Nephron progenitor cell (in vitro differentiated cells): ENCODE measurements at places on chromosomes 16 and 17.
A peak's percentile ranks its signal among the peaks of the same experiment; 100 is the strongest.

GRCh38 chr17:38868817-38869525, 887 bp upstream of the LASP1 start:
- DNase-seq, result peak; percentile 96

- DNase-seq, result no peak
Measured at GRCh38 chr17:31373150-31374093, 18.1 kb upstream of the RAB11FIP4 start.

- DNase-seq, result no peak
Measured at GRCh38 chr17:50685691-50686493, 21.8 kb downstream of the ANKRD40 start.

DNA sequence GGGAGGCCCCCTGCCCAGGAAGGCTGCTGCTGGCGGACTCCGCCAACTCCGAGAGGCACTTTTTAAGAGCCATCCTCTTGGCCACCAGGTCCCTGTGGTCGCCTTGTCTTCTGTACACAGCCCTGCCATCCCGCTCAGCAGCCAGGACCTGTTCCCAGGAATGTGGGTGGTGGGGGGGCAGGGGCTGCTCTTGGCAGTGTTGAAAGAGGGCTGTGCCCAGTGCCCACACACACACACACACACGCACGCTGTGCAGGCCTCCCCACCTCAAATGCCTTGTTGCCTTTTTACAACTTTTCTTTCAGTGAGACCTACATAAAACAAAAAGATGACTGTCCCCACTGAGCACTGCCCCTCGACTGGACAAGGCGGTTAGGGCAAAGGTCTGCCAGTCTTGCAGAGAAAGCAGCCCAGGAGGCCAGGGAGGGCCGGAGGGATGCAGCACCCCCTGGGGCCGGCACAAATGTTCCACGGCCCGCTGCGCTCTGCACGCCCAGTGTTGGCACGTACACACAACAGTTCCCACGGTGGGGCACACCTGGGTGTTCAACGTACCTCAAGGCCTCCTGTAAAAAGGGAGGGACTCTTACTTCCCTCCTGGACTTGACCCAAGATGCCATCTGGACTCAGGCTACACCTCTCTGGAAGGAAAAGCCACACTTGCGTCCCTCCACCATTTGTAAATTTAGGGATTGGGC, 18.5 kb upstream of the PITPNA start:
- no peak for DNase-seq

- peak; percentile 38 for DNase-seq
Measured at GRCh38 chr17:80499560-80499959, 23.2 kb upstream of the NPTX1 start.

DNA sequence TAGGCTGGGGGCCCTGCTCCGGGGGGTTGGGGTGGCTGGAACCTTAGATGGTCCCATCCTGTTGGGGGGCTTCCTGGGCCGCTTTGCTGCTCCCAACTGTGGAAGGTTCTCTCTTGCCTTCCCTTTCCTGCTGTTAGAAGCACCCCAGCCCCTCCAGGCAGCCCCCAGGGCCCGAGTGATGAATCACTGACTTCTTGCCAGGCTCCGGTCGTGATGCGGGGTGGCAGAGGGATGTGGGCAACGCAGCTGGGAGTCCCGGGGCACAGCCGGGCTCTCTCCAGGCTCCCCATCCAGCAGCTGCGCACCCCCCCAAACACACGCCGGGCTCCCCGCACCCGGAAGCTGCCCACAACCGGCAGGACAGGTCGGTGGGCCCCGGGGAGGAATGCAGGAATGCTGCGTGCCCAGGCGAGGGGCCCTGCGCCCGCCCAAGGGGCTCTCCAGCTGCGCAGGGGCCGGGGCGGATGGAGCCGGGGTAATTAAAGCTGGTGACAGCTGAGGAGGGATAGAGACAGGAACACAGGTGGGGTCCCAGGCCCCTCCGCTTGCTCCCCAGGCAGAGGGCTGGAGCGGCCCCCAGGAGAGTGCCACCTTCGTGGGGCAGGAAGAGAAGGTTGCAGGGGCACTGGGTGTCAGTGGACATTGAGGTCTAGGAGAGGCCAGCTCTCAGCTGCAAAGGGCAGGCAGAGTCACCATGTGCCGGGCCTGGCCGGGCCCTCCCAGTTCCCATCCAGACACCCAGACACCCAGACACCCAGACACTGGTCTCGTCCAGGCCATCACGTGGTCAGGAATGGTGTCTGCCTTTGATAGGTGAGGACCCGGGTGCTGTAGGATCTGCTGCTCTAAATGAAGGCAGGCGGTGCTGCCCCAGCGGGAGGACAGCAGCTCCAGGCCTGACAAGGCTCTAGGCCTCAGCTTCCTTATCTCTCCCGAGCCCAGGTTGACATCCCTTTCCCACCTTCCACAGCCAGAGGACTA, 15.0 kb upstream of the SLC38A10 start:
- DNase-seq, result no peak

DNA sequence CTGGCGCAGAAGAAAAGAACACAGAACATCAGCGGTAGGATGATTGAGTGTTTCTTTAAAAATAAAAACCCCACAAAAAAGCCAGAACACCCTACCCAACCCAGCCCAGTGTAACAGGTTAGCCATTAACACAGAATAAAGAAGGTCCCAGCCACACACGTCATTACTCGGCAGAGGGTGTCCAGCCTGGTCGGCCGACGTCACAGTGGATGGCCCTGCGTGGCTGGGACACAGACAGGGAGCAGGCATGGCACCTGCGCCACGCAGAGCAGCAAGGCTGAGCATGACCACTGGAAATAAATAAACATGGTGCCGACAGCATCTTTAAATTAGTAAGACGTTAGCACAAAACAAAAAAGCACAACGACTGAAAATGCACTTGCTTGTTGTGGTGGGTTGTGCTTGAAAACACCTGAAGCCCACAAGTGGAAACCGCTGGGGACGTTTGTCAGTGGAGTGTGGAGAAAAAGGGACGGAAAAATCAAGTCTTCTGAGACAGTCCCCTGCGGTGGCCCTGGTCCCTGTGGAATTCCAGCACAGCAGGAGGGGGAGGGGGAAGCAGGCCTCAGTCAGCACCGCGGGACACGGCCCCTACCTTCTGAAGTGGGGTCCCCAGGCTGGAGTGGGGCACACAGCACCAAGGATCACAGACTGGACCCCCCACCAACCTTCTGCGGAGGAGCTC, 39.2 kb downstream of the SLC7A5 start:
- no peak for DNase-seq

DNA sequence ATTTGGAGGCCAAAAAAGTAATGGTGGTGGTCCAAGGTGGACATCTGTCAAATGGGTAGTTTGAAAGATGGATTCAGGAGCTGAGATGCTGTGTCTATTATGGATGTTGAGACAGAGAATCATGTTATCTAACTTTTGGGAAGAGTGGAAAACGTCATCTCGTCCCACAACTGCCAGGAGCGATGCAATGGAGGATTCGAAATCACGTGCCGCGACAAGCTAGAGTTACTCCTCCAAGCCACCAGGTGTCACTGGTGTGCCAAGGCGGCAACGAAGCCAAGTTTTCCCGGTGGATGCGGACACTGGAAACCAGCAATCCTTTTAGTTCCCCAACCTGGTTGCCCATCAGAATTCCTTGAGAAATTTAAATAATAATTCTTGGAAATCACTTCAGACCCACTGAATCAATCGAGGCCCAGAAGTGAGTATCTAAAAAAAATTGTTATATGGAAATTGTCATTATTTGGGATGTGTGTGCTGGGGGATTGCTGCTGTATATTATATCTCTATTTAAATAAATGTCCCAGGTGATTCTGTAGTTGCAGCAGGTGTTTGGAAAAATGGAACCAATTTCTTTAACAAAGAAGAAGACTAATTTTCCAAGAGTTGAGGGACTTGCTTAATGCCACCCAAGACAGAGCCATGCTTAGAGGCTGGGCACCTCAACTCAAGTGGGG, 206.1 kb downstream of the HAPSTR1 start:
- DNase-seq, result peak; percentile 52

DNA sequence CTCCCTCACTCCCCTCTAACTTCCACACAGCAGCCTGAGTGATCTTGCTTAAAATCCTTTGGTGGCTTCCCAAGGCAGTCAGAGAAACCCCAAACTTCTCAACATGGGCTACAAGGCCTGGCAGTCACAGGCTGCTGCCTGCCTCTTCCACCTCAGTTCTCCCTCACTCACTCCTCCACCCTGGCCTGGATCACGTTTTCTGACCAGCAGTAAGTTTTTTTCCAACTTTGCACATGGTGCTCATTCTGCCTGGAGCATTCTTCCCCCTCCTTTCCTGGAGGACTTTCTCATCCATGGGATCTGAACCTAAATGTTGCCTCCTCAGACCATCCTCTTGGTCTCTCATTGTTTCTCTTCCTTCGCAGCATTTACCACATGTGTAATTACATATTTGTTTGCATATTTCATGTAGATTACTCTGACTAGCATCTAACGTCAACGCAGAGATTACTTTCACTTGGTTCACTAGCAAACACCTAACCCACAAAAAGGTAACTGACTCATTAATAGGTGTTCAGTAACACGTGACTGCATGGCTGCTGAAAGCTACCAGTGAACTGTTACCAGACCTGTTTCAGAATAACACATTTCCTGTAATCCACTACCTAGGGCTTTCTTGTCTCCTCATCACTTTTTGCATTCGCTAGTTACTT, 17.1 kb downstream of the GNA13 start:
- DNase-seq, result no peak

DNA sequence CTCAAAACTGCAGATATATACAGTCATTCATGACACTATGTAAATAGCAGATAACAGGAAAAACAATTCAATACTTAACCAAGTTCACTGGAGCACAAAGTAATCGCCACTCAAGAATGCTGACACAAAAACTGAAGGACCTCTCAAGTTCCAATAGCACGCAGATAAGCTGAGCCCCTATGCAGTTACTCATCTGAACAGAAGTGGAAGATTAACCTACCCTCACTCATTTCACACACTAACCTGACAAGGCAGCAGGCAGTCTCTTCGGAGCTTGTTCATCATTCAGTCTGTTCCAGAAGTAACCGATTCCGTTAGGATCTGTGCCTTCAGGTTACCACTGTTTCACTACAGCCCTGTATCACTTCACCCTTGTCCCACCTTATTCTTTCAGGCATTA, 6.0 kb downstream of the HELZ start:
- no peak for DNase-seq

GRCh38 chr16:75476817-75477216, 12.3 kb upstream of the TMEM170A start:
- DNase-seq, result no peak

- no peak for DNase-seq
Measured at GRCh38 chr16:1311212-1311737, 1.8 kb downstream of the UBE2I start.

GRCh38 chr16:66084306-66084705, 282.2 kb upstream of the CDH5 start:
- no peak for DNase-seq

GRCh38 chr16:89695086-89695874, 6.2 kb downstream of the SPATA2L start:
- no peak for DNase-seq

DNA sequence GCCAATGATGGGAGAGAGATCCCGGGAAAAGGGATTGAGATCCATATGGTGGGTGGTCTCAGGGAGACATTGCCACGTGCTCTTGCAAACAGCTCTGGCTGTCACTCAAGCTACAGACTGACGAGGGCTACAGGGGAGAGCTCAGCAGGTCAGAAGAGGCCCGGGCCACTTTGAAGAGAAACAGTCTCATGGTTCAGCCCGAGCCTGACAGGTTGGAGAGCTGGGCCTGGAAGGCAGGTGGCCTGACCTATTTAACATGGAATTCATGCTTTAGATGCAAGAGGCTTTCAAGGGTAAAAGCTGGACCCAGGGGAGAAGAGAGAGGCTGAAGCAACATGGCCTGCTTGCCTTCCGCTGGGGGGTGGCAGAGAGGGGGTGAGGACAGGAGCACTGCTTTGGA, 81.0 kb upstream of the BRD7 start:
- no peak for DNase-seq

DNA sequence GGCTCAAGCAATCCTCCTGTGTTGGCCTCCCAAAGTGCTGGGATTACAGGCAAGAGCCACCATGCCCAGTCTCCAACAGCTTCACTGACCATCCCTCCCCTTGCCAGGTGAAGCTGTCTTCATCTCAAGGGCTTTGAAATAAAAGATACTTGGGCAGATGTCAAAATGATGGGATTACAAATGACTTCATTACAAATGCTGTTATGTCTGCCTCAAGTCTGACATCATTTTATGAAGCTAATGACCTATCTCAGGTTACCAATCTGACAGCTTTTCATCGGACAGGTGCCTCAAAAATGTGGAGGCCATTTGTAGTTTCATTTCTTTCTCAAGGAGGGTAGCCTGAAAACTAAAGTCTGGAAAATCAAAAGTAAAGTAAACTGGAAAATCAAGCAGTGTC, 323.7 kb upstream of the TBX2 start:
- DNase-seq, result no peak

GRCh38 chr16:58176608-58177352, 21.1 kb downstream of the CSNK2A2 start:
- no peak for DNase-seq

GRCh38 chr17:32020943-32021614, 13.9 kb downstream of the LRRC37B start:
- DNase-seq, result no peak

DNA sequence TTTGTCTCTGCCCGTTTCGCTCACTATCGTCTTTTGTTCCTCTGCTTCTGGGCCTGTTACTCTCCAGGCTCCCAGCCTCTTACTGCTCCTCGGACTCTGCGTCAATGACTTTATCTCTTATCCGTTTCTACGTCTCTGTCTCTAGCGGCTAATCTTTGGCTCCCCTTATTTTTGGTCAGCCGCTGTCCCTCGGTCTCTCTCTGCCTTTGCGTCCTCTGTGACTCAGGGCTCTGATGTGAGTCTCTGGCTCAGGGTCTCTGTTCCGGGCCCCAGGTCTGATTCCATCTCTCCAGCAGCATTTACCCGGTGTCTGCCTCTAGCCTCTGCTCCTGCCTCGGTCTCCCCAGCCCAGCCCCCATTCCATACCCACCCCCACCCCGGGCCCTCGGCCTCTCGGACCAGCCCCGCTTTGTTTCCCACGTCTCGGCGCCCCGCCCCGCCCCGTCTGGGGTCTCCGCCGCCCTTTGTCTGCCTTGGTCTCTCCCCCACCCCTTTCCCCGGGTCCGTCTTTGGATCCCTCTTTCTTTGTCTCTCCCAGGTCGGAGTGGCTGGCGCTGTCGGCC, 547 bp upstream of the ZNF48 start:
- no peak for DNase-seq

- DNase-seq, result no peak
Measured at GRCh38 chr16:14168146-14168545, 97.0 kb downstream of the MRTFB start.

DNA sequence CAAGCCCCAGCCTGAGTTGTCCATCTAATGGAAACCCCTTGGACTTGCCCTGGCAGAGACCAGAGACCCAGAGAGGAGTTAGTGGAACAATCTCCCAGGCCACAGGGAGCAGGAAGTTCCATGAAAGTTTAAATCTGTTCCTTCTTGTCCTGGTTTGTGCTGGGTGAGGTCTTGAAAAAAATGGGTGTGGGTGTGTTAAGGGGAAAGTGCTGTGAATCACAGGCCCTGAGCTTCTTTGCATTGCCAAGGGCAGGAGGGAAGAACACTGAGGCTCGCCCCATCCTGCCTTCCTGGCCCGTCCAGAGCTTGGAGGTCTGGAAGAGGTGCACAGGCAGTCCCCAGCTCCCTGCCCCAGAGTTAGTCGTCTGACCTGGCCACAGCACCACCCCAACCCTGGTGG, 2.3 kb downstream of the ADORA2B start:
- DNase-seq, result no peak
